ENCODE measurements at places on chromosomes 3 and 15. TPM values are rescaled to one million over a fixed set of nuclear protein-coding genes. Genes with fewer than 3 reads are reported as not detected.
A peak's percentile ranks its signal among the peaks of the same experiment; 100 is the strongest.

ZBED2 gene
- total RNA-seq = not detected

CKMT1A gene
- not detected for total RNA-seq

SLC24A5 gene
- not detected for total RNA-seq

MEF2A gene
- total RNA-seq = 137 TPM

MKRN2OS gene
- not detected for total RNA-seq

SSUH2 gene
- 1.00 TPM for total RNA-seq

CFAP100 gene
- not detected for total RNA-seq

SOX2 gene
- total RNA-seq = 0.32 TPM

DUOXA1 gene
- 0.56 TPM for total RNA-seq

- DNase-seq = no peak
Measured at GRCh38 chr3:104796556-104796955, 570.2 kb upstream of the ALCAM start.

DNA sequence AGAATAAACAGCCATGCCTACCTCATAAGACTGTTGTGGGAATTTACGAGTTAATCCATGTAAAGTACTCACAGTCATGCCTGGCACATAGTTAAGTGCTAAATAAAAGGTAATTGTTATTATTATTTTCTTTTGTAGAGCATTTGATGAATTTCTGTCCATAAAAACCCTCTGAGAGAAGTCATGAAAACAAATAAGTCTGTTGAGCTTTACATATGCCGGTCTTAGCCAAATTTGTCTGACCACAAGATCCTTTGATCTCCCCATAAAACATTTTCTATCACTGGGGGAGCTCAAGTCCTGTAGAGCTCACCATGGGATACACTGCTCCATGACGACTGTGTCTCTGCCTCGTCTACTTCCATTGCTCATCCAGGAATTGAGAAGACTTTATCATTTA, 114.0 kb downstream of the MAGI1 start:
- no peak for DNase-seq

- no peak for DNase-seq
Measured at GRCh38 chr3:194205675-194206133, 69.8 kb downstream of the HES1 start.

GRCh38 chr3:74515451-74515850, 99.0 kb downstream of the CNTN3 start:
- DNase-seq = no peak

DNA sequence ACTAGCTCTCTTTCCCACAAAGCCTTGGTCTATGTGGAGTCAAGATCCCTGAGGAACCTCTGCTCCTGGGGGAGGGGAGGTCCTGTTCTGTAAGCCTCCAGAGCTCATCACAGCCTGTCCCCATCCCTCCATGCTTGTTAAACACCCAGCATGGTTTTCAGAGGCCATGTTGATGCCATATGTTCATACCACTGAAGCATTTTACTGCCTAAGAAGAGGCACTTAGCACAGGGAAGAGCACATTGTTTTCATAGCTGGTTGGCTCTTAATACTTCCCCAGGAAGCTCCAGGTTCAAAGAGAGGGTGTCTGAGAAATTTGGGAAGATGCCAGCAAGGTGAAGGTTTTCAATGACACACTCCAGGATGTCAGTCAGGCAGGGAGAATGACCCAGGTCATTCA, 25.6 kb downstream of the CPNE4 start:
- DNase-seq = no peak

- no peak for DNase-seq
Measured at GRCh38 chr15:51494411-51495314, 127.9 kb downstream of the DMXL2 start.

DNA sequence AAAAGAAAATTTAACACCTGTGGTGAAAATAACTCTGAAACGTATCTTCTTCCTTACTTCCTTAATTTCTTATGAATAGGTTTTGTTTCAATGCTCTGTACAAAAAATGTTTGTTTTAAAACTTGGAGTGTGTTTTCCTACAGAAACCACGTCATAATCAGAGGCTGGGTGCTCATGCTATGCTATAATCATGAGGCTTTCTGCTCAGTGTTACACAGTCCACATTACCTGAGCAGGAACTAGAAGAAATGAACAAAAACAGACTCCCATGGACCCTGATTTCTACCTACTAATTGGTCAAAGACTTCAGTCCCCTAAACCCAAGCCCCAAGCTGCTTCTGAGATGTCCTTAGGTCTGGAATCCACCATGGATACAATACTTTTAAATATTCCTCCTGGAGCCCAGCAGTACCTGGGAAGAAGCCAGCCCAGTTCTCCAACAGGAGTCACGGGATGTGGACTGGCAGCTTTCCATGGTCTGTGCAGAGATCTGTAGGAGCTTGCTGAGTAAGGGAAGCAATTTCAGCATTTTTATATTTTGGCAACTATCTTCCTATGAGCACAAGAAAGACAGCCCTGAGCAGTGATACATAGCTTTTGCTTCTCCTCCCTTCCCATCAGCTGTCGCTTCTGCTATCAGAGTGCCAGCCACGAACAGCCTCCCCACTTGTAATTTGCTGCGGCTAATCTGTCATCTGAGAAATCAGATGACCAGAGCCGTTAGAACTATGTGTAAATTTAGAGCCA, 65.6 kb downstream of the WDR72 start:
- DNase-seq = peak; percentile 53

DNA sequence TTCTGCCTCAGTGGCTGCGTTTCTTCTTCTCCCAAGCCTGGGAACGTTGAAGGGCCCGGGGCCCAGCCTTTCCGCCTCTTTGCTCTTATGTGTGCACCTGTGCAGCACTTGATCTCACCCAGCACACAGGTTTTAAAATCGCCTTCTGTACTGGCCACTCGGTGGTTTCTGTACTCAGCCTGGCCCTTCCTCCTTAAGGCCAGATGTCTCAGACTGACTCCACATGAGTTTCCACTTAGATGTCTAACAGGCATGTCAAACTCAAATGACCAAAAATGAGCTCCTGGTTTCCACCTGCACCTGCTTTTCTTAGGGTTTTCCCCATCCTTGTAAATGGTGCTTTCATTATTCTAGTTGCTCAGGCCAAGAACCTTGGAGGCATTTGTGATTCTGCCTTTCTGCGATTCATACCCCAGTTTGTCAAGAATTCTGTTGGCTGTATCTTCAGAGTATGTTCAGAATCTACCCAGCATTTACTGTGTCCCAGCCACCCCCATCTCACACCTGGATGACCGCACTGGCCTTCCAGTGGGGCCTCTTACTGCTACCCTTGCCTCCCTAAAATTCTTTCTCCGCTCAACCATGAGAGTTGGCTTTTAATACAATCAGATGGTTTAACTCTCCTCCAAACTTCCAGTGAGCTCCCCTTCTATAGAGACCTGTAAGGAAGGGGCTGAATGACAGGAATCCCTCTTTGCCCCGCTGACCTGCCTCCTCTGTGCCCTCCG, 2.2 kb upstream of the TRAK1 start:
- no peak for DNase-seq

DNA sequence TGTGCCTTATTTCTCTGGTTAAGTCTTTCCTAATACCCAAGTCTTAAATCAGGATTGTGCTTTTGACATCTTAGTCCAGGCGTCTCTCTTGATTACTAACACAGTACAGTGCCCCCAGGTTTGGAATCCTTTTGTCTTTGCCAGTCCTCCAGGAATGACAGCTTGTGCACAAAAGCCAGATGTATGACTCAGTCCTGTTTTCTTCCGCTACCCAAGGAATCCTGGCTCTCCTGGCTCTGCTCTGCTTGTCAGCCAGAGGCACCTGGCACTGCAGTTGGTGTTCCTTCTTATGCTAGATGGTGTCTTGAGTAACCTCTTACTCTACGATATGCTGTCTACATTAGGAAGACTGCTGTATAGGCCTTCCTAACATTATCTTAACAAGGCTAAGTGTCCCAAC, 728.2 kb upstream of the NECTIN3 start:
- DNase-seq = no peak

GRCh38 chr3:86954226-86954625, 36.7 kb downstream of the VGLL3 start:
- no peak for DNase-seq

DNA sequence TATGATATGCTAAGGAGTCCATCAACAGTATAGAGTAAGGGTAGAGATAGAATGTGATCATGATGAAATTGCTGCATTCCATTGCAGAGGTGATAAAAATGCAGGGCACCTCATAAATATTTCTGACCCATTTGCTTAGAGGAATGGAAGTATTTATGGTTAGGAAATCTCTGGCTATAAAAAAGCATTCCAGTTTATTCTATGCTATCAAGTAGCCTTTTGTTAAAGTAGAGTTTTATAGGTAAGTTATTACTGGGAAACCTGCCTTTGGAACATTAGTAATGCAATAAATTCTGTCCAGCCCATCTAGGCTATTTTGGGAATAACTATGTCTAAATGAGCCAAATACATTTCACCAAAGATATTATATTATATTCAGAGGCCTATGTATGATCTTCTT, 19.8 kb upstream of the STRIT1 start:
- no peak for DNase-seq

DNA sequence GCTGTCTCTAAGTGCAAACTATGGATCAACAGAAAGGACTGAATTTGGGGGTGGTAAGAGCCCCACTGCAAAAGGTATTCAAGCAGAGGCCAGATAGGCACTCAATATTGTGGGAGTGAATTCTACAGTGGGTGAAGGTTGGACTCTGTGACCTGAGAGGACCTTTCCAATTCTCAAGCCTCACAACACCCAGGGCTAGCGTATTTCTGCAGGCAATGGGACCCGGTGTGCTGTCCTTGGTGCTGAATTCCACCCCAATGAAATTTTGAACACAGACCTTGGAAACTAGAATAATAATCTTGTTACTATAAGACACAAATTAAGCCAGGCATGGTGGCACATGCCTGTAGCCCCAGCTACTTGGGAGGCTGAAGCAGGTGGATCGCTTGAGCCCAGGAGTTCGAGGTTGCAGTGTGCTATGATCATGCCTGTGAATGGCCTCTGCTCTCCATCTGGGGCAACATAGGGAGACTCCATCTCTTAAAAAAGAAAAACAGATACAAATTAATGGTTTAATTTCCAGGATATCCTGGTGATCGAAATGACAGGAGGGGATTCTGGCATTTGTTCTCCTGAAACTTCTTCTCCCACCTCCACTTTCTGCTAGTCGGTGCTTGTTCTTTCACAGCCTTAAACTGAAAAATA, 135.4 kb downstream of the RAB11A start:
- DNase-seq = no peak

DNA sequence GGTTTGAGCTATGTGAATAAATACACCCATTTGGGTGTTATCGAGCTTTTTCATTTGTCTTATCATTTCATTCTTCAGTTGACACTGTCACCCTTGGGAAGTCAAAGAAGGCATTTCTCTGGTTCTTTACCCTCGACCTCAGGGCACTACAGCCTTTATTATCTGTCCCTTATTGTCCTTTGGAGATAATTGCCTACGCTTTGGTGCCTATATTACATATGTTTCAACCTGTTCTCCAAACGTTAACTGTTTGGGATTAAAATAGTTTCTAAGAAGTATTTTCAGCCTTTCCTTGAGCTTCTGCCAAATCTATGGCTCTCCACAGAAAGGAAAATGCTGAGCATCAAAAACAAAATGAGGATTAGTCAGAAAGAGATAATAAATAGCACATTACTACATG, 395.4 kb upstream of the ADAMTS9 start:
- no peak for DNase-seq

- no peak for DNase-seq
Measured at GRCh38 chr3:116340680-116341216, 104.5 kb downstream of the LSAMP start.

DNA sequence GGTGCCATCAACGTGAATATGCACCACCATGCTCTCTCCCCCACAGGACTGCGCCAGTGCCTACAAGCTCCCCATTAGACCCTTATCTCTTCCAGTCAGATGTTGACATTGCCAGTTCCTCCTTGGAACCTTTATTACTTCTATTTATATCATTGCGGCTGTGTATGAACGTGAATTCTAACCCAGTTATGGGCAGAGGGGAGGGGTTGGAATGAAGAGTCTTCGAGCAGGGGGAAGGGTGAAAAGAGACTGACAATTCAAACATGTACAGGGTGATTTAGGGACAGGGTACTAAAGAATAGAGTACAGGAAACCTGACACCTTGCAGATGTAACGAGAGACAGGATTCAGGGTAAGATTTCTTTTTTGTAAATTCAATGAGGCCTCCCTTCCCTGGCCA, 41.8 kb upstream of the ST6GAL1 start:
- DNase-seq = no peak

DNA sequence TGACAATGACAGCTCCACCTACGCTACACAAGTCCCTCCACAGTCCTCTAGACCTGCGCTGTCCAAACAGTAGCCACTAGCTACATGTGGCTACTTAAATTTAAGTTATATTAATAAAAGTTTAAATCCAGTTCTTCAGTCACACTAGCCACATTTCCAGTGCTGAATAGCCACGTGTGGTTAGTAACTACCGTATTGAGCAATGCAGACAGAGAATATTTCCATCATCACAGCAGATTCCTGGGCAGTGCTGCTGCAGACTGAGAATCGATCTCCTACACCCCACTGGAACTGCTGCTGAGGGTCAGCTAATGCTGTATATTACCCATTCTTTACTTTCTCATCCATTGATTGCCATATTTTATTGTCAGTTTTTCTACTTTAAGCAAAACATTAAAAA, 40.9 kb downstream of the HDC start:
- DNase-seq = no peak

DNA sequence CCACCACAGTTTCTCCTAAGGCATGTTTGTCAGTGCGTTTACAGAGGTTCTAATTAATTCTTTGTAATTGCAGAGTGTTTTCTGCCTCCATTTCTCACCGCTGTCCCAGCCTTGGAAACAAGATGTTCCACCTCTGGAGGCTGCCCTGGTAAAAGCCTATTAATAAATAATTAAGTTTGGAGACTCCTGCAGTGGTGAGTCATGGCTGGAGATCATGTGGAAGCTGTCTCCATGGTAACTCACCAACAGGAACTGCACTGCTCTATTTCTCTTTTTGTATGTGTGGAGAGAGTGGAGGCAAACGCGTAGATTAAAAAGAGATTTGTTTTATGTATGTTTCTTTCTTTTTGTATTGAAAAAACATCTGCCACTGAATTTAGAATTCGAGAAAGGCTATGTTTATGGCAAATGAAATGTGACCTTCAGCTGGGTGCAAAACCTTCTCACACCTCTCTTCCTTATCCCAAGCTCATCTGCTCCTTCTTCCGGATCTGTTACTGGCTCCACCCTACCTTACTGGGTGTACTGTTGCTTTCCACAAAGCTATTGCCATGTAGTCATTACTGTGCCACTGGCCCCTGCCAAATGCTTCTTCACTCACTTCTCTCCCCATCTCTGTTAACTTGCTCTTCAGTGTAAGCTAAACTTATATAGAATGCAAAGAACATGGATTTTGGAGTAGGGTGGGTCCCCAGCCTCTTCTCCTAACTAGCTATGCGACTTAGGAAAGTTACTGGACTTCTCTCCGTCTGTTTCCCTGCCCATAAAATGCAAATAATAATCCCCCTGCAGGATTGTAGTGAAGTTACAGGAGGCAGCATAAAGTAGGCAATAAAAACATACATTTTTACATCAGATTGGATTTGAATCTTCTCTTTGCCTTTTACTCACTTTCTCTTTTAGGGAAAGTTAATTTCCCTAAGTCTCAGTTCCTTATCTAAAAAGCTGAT, 778.5 kb downstream of the NTRK3 start:
- no peak for DNase-seq

Data from Right ventricle myocardium superior (tissue), 1 donor.